HT-29 (cell line): ENCODE measurements at places on chromosomes 3 and 15. TPM values are rescaled to one million over a fixed set of nuclear protein-coding genes. Genes with fewer than 3 reads are reported as not detected.

TM4SF4 gene
- total RNA-seq = 903 and 981 TPM in 2 replicates

DNA sequence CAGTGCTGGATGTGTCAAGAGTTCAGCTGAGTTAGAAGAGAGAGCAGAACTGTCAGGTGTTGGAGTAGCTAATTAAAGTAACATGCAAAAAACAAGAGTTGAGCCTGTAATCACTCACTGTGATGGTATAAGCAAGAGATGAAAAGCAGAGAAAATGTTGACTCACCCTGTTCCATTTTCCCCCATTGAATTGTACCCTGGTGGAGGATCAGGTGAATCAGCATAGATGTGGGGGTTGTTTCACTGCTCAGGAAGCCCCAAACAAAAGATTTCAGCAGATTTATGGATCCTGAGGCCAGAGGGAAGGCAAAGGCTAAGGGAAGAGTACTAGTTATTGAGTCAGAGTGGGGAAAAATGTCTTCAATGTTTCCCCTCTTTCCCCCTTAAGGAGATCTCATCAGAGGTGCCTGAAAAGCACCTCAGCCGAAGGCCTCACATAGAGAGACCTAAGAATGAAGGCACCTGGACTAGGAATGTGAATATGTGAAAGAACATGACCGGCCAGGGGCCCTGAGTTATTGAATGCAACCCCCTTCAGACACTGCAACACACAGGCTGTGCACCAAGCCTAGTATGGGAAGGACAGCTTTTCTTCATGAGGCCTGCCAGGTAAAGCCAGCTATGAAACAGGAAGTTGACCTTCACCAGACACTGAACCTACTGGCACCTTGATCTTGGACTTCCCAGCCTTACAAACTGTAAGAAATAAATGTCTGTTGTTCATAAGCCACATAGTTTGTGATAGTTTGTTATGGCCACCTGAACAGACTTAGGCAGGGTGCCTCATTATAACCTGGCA, 90.1 kb downstream of the TMCO5A start:
- DNase-seq = no peak

GRCh38 chr15:32750979-32751378, 33.2 kb downstream of the GREM1 start:
- DNase-seq = no peak

DNA sequence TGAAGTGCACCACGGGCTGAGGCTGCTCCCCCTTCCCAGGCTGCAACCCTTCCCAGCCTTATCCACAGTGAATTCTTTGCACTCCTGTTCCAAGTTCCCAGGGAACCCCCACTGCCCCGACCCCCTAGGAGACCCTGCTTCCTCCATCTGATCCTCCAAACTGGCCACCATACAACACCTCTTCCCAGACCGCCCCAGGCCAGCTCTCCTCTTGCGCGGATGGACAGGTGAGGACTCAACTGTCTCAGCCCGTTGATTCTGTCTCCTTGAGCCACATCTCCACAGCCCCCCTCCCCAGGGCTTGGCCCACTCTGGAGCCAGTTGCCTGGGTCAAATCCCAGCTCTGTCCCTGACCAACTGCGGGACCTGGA, 21.7 kb downstream of the GRIP2 start:
- no peak for DNase-seq

DNA sequence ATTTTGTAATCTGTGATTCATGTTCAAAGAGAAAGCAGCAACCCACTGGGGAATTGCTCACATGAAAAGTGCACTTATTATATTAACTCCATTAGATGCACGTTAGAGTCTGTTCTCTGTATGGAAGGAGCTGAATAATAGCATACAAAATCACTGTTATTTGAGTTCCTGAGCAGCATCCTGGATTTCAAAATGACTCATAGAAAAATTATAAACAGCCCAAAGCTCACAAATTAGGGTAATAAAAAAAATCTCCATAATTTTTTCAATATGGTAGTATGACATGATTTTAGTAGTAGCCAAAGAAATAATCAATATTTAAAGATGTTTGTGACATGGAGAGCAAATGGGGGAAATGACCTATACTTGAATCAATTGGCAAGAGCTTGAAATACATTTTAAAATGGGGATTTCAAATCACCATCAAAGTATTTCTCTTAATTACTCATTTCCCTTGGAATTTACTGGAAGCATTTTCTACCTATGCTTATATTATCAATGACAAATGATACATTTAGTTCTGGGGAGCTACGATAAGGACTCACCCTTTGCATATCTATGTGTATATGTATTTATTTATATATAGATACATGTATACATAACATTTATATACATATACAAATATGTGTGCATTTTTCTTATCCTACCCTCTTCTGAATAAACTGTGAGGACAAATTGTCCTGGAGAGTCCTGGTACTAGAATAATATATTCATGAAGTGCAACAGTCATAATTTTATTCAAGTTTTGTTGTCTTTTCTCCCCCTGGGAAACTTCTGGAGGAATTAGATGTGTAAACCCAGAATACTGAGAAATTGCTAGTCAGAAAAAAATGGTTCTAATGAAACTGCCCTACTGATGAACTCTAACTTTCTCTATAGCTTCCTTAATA, 116.3 kb downstream of the RPL22L1 start:
- no peak for DNase-seq

GRCh38 chr3:15527031-15527459, 5.5 kb upstream of the COLQ start:
- peak; percentile 1 for DNase-seq

- no peak for DNase-seq
These were observed 911 bp downstream of the RFTN1 start for GRCh38 chr3:16512435-16513140.
